Germinal center (tissue), 1 donor: ENCODE measurements at places on chromosomes 3 and 15.
A peak's percentile ranks its signal among the peaks of the same experiment; 100 is the strongest.

GRCh38 chr3:165545059-165545458 is 292.2 kb downstream of the BCHE start:
- DNase-seq: no peak

- DNase-seq: no peak
Observed at GRCh38 chr3:140955645-140956044, 14.0 kb downstream of the SLC25A36 start.

DNA sequence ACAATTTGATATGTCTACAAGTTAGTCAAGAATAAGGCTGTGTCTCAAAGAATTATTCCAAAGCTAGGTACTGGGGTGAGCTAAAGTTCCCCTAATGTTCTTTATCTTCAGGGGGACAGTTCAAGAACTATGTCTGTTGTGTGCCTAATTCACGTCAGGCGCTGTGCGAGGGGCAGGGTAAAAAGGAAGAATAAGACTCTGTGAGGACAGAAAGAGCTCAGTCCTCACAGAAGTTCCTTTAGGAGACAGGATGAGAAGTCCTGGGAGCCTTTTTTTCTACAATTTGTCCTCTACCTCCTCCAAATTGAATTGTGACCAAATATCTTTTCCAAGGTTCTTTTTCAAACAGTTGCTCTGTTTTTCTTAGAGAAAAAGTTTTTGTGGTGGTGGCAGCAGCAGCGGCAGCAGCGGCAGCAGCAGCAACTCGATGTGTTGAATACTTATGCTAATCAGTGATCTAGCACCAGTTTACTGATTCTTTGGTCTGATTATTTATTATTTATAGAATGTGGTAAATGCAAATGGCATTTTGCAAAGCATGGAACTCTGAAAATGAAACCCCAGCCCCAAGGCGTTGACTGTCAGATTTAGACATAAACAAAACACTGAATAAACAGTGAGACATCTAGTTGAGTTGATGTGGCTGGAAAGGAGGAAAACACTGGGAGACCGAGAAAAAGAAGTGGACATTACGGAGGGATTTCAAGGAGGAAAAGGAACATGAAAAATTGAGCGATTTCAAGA is 88.6 kb downstream of the GTPBP8 start:
- peak; percentile 41 for DNase-seq

DNA sequence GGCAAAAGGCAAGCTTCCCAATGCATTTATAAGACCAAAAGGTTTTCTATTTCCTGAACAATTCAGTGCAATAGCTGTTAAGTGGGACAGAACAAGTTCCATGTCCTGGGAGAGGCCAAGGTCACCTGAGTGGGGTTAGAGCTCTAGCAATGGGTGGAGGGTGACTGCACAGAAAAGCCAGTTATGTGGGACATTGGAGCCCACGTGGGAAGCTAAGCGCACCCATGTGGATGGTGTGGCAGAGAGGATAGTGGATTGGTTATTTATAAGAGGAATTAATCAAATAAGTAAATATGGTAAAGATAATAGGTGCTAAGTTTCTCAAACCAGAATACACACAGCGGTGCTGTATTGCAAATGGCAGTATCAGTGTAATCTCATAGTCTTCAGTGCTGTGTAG is 6.3 kb downstream of the NSMCE3 start:
- DNase-seq: no peak

DNA sequence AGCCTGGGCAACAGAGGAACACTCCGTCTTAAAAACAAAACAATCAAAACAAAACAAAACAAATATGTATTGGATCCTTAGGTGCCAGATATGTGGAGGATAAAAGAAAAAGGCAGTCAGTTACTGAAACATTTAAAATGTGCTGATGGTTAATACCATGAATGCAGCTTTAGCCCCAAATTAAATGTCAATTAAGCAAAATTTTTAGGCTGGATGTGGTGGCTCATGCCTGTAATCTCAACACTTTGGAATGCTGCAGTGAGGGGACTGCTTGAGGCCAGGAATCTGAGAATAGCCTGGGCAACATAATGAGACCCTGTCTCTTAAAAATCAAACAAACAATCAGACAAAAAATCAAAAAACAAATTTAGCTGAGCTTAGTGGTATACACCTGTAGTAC is 8.5 kb upstream of the CHMP2B start:
- DNase-seq: no peak

DNA sequence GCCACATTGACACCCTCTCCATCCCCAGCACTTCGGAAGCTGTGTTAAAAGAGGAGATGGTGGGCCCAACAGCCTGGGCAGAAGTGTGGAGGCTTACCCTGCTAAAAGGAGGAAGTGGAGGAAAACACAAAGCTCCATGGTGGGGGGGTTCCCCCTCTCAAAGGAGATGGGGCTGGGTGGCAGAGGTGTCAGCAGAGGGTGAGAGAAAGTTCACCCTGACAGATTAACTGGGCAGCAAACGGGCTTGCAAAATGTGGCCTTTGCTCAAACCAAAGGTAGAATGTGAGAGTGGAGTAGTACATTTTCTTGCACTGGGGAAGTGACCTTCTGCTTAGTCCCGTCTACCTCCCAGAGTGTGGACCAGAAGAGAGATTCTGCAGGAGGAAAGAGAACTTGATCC is 44.7 kb downstream of the MYO1E start:
- DNase-seq: peak; percentile 46

- no peak for DNase-seq
Observed at GRCh38 chr3:16520970-16521881, 7.7 kb upstream of the RFTN1 start.

- DNase-seq: no peak
Observed at GRCh38 chr15:80060356-80061006, 1.0 kb downstream of the ZFAND6 start.

GRCh38 chr15:67474405-67475110 is 46.4 kb upstream of the C15orf61 start:
- no peak for DNase-seq

DNA sequence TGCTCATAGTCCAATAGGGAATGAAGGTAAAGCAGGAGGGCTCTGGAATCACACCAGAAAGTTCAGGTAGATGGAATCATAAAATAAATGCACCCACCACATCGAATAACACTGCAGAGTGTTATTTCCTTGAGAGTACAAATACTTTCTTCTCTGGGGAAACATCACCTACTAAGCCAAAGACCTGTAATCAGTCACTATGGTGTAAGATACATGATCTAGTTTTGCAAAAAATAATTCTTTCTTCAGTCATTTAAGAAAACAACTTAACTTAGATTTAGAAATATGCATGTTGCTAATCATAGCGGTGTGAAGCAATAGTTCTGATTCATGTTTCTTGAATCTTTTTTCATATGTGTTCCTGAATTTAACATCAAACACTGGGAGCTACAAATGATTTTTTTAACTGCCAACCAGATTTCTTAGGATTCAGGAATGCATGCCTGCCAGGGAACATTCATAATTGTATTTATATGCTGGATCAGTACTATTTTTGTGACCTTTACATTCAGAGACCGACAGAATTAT is 40.2 kb upstream of the MEIS2 start:
- no peak for DNase-seq

GRCh38 chr15:51647128-51647562 is 24.6 kb upstream of the DMXL2 start:
- DNase-seq: peak; percentile 42

GRCh38 chr3:21825684-21826083 is 74.7 kb upstream of the ZNF385D start:
- no peak for DNase-seq

DNA sequence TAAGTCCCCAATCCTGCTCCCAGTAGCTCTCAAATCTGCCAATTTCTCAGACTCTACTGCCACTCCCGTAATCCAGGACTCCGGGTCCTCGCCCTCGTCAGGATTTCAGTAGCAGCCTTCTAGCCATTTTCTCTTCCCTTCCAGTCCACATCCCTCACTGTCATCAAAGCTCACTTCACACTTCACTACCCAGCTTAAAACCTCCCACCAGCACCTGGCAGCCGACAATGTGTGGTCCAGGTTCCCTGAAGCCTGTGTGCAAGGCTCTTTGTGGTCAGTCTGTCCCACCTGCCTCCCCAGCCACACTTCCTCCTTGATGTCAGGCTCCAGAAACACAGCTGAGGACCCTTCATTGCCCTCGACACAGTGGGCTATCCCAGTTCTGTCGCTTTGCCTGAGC is 304.5 kb upstream of the ROPN1 start:
- no peak for DNase-seq

- DNase-seq: no peak
Observed at GRCh38 chr3:151479452-151479851, 18.6 kb upstream of the IGSF10 start.

GRCh38 chr15:43998607-43999006 is 171.8 kb downstream of the WDR76 start:
- DNase-seq: no peak

GRCh38 chr3:100089812-100090668 is 24.3 kb downstream of the FILIP1L start:
- no peak for DNase-seq

- DNase-seq: no peak
Observed at GRCh38 chr3:182969277-182969676, 11.1 kb downstream of the DCUN1D1 start.

GRCh38 chr3:32120471-32120870 is 14.1 kb downstream of the GPD1L start:
- DNase-seq: no peak
